ENCODE measurements at places on chromosomes 2 and 18. TPM values are rescaled to one million over a fixed set of nuclear protein-coding genes. Genes with fewer than 3 reads are reported as not detected.
A peak's percentile ranks its signal among the peaks of the same experiment; 100 is the strongest.

DNA sequence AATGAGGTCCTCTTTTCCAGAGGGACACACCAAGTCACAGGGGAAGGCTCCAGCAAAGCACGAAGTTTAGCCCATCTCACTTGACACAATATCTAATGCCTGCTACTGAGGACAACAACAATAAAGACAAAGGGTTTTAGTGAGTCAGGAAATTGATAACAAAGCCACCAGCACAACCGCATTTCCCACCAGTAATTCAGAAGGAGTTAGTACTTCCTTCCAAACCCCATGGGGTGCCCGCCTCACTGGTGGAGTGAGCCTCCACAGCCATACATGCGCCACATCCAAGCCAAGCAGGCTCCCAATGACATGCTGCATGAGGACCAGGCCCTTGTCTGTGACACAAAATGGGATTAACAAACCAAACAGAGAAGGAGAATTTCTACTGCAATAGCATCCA lies 40.1 kb downstream of the MRPL35 start:
- no peak overlapping the region for H3K27ac ChIP-seq
- H3K36me3 ChIP-seq: no peaks in the 10 kb centered on the region
- peaks cover 9% of the 10 kb centered on the region for H3K4me1 ChIP-seq
- H3K27me3 ChIP-seq: peaks cover 8% of the 10 kb centered on the region
- H3K4me3 ChIP-seq: no peak overlapping the region
- DNase-seq: no peak

GRCh38 chr2:38387887-38388286 lies 10.8 kb upstream of the ATL2 start:
- DNase-seq: peak; percentile 78
- H3K27ac ChIP-seq: peak overlapping the region; percentile 7
- peak overlapping the region; percentile 60 for H3K4me3 ChIP-seq
- H3K27me3 ChIP-seq: peaks cover 17% of the 10 kb centered on the region

DNA sequence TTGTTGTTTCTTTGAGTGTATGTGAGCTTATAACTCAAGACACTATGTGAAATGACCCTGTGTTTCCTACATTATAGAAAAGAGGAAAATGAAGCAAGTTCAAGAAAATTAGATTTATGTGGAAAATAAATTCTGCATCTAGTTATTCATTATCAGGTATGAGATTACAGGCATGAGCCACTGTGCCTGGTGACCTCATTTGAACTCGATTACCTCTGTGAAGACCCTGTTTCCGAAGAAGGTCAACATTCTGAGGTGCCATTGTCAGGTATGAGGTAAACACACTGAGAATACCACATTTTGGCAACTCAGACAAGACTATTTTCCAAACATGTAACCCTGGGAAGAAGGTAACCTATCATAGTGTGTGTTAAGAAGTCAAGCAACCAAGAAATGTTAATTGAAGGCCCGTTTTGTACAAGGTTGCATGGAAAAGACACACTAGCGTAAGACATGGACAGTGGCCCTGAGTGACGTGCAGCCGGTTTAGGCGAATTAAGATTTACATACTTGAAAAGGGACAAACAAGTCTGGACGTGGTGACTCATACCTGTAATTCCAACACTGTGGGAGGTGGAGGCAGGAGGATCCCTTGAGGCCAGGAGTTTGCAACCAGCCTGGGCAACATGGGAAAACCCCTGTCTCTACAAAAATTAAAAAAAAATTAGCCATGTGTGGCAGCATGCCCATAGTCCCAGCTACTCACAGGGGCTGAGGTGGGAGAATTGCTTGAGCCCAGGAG lies 186.6 kb downstream of the NEDD4L start:
- DNase-seq: no peak
- H3K27ac ChIP-seq: no peak overlapping the region
- peaks cover 4% of the 10 kb centered on the region for H3K27me3 ChIP-seq
- no peaks in the 10 kb centered on the region for H3K36me3 ChIP-seq
- H3K4me1 ChIP-seq: no peaks in the 10 kb centered on the region

DNA sequence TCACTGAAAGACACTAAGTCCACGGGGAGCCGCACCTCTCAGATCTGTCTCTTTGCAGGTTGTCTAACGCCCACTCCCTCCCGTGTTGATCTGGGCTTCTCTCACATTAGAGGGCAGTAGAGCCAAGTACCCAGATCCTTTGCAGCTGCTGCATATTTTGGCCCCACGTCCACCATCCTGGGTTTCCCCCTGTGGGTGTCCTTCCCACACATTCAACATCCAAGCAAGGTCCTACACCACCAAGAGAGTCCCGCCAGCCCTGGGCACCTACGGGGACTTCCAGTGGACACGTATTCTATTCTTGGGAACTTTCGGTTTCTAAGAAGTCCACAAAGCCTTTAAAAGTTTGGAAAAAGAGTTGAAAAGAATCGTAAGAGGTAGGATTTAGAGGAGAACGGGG lies 116.6 kb downstream of the ATL2 start:
- peak overlapping the region; percentile 51 for H3K27ac ChIP-seq
- H3K4me1 ChIP-seq: peaks cover 30% of the 10 kb centered on the region
- no peaks in the 10 kb centered on the region for H3K36me3 ChIP-seq
- DNase-seq: no peak

- peaks cover 29% of the 10 kb centered on the region for H3K4me1 ChIP-seq
- no peak overlapping the region for H3K4me3 ChIP-seq
- no peak for DNase-seq
- H3K27me3 ChIP-seq: no peaks in the 10 kb centered on the region
- H3K27ac ChIP-seq: no peak overlapping the region
- peaks cover 26% of the 10 kb centered on the region for H3K36me3 ChIP-seq
Observed at GRCh38 chr2:174554529-174555150, 43.0 kb downstream of the WIPF1 start.

Gene PSME4
- 52.1 TPM for total RNA-seq
